ENCODE measurements at places on chromosomes 2 and 18. TPM values are rescaled to one million over a fixed set of nuclear protein-coding genes. Genes with fewer than 3 reads are reported as not detected.

Gene DLX2
- 0.13 TPM for total RNA-seq

Gene TUBA4B
- not detected for total RNA-seq

DNA sequence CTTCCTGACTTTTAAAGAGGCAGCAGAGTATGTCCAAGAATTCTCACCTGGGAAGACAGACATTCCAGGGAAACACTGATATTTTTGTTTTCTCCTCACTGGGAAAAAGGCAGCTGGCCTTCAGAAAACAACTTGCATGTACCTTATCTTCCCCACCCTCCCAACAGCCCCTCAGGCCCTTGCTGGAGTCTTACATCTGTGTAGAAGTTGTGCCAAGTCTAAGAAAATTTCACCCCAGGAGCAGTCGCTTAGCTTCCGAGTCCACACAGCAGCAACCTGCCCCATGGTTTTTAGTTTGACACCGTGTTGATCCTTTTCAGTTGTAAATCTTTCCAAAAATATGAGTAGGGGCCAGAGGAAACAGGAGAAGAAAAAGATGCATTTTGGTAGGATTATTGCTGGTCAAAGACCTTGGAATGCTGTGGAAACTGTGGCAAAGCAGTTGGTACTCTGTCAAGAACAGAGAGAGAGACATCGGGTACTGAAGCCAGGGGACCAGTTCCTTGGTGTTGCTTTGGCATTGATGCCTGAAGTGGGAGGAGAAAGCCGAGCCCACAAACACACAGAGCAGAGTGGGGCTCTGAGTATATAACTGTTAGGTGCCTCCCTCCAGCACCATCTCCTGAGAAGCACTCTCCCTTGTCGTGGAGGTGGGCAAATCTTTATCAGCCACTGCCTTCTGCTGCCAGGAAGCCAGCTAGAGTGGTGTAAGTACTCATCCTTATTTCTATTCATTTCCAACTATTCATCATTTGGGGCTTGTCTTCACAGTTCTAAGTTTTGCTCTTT lies at the start of gene SLC14A1:
Gene SLC14A1 (plus strand): TSS at position 615 of the 789 bp plus-strand sequence. CDS start 6,140 bp downstream, outside the sequence.
- no peaks in the 10 kb centered on the region for H3K27me3 ChIP-seq
- H3K4me3 ChIP-seq: no peak within 1 kb of the TSS
- H3K4me1 ChIP-seq: peaks cover 4% of the 10 kb centered on the region
- no peak for DNase-seq
- no peaks in the 10 kb centered on the region for H3K36me3 ChIP-seq

- H3K27me3 ChIP-seq: no peaks in the 10 kb centered on the region
- no peaks in the 10 kb centered on the region for H3K4me1 ChIP-seq
- H3K27ac ChIP-seq: no peak overlapping the region
- H3K4me3 ChIP-seq: no peak overlapping the region
- DNase-seq: no peak
Observed at GRCh38 chr2:172415157-172415864, 12.1 kb upstream of the ITGA6 start.

DNA sequence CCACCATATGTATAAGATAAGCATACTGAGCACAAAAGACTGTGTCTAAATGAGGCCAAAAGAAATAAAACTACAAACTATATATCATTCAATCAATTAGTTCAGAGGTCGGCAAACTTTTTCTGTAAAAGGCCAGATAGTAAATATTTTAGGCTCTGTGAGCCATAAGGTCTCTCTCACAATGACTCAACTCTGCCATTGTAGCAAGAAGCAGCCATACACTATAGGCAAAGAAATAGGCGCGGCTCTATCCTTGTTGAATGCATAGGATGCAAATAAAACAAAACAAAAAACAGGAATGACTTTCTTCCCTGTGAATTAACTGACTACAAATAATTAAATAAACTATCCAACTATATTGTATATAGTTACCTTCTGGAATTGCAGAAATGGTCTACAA lies 8.6 kb upstream of the CCDC88A start:
- no peak overlapping the region for H3K27ac ChIP-seq
- no peaks in the 10 kb centered on the region for H3K4me1 ChIP-seq
- H3K4me3 ChIP-seq: no peak overlapping the region
- no peak for DNase-seq
- no peaks in the 10 kb centered on the region for H3K27me3 ChIP-seq

GRCh38 chr2:230636684-230637271 lies 75.9 kb upstream of the CAB39 start:
- no peaks in the 10 kb centered on the region for H3K27me3 ChIP-seq
- H3K36me3 ChIP-seq: no peaks in the 10 kb centered on the region
- DNase-seq: no peak
- H3K4me3 ChIP-seq: no peak overlapping the region
- no peaks in the 10 kb centered on the region for H3K4me1 ChIP-seq

DNA sequence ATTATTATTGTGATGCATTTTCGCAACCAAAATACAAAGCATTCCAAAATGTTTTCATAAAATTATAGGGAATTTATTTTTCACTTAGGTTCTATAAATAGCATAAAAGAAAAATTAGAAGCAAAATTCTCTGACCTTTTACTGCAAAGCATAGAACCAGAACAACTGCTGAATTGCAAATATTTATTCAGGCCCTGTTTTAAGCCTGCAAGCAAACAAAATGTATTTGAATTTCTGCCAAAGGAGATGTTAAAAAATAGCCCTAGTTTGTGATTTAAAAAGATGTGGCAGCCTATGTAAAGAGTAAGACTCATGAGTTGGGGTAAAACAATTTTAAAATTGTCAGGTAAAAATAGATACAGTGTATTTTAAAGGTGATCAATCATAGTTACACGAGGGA lies 138.1 kb downstream of the KCNJ3 start:
- no peak overlapping the region for H3K27ac ChIP-seq
- no peak for DNase-seq
- no peak overlapping the region for H3K4me3 ChIP-seq
- H3K36me3 ChIP-seq: no peaks in the 10 kb centered on the region

GRCh38 chr2:58635801-58636375 lies 394.8 kb upstream of the FANCL start:
- H3K4me3 ChIP-seq: no peak overlapping the region
- H3K27me3 ChIP-seq: no peaks in the 10 kb centered on the region
- H3K36me3 ChIP-seq: no peaks in the 10 kb centered on the region
- no peak for DNase-seq

Gene ADRA2B
- total RNA-seq: 6.6 TPM

Data from H1 (cell line).